ENCODE measurements at places on chromosomes 11 and 22. TPM values are rescaled to one million over a fixed set of nuclear protein-coding genes. Genes with fewer than 3 reads are reported as not detected.

SLC1A2 gene
- not detected for total RNA-seq

ELMOD1 gene
- not detected for total RNA-seq

C11orf42 gene
- total RNA-seq = not detected

OR51G2 gene
- total RNA-seq = not detected

FRMD8 gene
- total RNA-seq = 51.5 TPM

MPZL2 gene
- 8.2 TPM for total RNA-seq

RFPL3 gene
- not detected for total RNA-seq

MS4A7 gene
- total RNA-seq = 0.99 TPM

DNA sequence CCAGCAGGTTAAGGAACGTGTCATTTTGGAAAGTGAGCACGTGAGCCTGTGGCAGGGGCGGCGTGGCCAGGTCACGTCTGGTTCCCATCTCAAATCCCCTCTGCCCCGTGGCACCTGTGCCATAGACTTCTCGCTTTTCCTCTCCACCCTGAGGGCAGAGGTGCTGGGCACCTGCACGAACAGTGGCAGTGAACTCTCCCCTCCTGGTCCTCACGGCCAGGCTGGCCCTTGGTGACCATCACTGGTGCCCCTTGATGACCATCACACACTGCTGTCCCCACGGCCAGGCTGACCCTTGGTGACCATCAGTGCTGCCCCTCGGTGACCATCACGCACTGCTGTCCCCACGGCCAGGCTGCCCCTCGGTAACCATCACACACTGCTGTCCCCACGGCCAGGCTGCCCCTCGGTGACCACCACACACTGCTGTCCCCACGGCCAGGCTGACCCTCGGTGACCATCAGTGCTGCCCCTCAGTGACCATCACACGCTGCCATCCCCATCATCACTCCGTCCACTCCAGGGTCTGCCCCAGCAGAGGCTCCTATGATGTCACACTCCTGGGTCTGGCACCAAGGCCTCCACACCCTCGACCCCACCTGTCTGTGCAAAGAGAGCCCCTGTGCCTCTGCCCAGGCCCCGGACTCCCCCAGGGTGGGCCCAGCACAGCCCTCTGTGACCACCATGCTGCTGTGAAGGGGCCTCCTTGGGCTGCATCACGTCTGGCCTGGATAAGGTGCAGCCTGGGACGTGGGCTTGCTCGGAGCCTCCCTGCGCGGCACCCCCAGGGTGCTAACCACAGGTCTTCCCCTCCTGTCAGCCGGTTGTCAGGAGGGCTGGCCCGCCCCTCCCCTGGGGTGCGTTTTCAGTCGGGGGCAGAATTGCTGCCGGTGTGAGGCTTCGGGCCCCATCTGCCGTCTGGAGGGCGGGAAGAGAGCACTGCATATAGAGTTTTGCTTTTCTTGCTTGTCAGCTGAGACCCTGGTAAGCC, 738.6 kb downstream of the BRD1 start:
- no peak overlapping the region for H3K27ac ChIP-seq
- DNase-seq = peak; percentile 11
- H3K36me3 ChIP-seq = no peaks in the 10 kb centered on the region
- H3K4me1 ChIP-seq = no peaks in the 10 kb centered on the region

- no peak overlapping the region for H3K27ac ChIP-seq
- no peak overlapping the region for H3K4me3 ChIP-seq
- DNase-seq = no peak
- no peaks in the 10 kb centered on the region for H3K27me3 ChIP-seq
Measured at GRCh38 chr22:46122980-46123693, 27.2 kb upstream of the PPARA start.

DNA sequence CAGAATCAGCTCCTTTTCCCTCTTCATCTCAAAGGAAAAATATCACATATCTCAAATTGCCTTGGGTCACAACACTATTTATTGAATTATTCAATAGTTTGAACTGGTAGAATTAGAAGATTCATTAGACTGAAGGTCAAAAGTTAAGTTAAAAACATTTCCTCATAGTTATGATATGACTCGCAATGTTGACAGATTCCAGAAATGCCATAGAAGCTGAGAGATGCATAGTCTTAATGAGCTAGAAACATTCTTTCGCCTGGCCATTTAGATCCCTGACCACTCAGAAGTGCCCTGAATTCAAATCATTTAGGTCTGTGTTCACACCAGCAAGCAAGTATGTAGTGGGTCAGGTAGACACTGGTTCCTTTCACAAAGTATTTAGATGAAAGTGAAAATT, 44.4 kb downstream of the FAT3 start:
- DNase-seq = no peak
- H3K4me3 ChIP-seq = no peak overlapping the region
- H3K4me1 ChIP-seq = no peaks in the 10 kb centered on the region
- H3K27me3 ChIP-seq = no peaks in the 10 kb centered on the region
- no peak overlapping the region for H3K27ac ChIP-seq
- no peaks in the 10 kb centered on the region for H3K36me3 ChIP-seq

- no peaks in the 10 kb centered on the region for H3K27me3 ChIP-seq
- peaks cover 1% of the 10 kb centered on the region for H3K4me1 ChIP-seq
- DNase-seq = no peak
- H3K36me3 ChIP-seq = peaks cover 5% of the 10 kb centered on the region
Measured at GRCh38 chr22:41531715-41532477, 12.4 kb downstream of the POLR3H start.

- H3K4me1 ChIP-seq = no peaks in the 10 kb centered on the region
- no peak overlapping the region for H3K27ac ChIP-seq
- no peaks in the 10 kb centered on the region for H3K27me3 ChIP-seq
- no peaks in the 10 kb centered on the region for H3K36me3 ChIP-seq
- DNase-seq = no peak
Measured at GRCh38 chr11:91396236-91397133, 828.1 kb upstream of the FAT3 start.

DNA sequence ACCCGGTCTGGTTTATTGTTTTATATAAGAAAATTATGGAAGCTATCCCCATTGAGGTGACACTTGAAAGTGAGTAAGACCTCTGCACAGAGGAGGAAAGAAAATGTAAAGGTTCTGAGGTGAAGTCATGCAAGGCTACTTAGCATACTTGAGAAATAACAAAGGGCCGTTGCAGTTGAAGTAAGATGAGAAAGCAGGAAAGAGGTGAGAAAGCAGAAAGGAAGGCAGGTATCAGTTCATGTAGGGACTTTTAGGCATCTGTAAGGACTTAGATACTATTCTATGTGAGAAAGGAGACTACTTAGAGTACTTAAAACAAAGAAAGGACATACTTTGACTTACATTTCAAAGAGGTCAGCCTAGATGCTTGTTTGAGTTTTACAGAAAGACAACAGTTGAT, 84.7 kb downstream of the CASP12 start:
- H3K27ac ChIP-seq = no peak overlapping the region
- no peaks in the 10 kb centered on the region for H3K36me3 ChIP-seq
- no peak for DNase-seq
- H3K4me3 ChIP-seq = no peak overlapping the region
- no peaks in the 10 kb centered on the region for H3K27me3 ChIP-seq
- H3K4me1 ChIP-seq = no peaks in the 10 kb centered on the region

DNA sequence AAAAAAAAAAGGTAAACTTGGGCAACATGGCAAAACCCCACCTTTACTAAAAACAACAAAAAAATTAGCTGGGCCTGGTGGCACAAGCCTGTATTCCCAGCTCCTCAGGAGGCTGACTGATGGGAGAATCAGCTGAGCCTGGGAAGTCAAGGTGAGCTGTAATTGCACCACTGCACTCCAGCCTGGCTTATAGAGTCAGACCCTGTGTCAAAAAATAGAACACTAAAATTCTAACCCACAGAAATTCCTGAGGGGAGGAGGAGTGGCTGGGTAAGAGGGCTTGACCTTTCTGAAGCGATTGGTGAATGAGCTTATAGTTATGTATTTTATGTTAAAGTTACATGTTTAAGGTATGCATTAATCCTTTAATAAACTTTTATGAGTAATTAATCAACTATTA, 53.3 kb downstream of the FAT3 start:
- no peaks in the 10 kb centered on the region for H3K27me3 ChIP-seq
- DNase-seq = no peak
- no peak overlapping the region for H3K4me3 ChIP-seq
- no peaks in the 10 kb centered on the region for H3K36me3 ChIP-seq

GRCh38 chr22:45785458-45785857, 113.8 kb downstream of the ATXN10 start:
- no peaks in the 10 kb centered on the region for H3K4me1 ChIP-seq
- H3K4me3 ChIP-seq = no peak overlapping the region
- peaks cover 5% of the 10 kb centered on the region for H3K36me3 ChIP-seq
- H3K27ac ChIP-seq = no peak overlapping the region

DNA sequence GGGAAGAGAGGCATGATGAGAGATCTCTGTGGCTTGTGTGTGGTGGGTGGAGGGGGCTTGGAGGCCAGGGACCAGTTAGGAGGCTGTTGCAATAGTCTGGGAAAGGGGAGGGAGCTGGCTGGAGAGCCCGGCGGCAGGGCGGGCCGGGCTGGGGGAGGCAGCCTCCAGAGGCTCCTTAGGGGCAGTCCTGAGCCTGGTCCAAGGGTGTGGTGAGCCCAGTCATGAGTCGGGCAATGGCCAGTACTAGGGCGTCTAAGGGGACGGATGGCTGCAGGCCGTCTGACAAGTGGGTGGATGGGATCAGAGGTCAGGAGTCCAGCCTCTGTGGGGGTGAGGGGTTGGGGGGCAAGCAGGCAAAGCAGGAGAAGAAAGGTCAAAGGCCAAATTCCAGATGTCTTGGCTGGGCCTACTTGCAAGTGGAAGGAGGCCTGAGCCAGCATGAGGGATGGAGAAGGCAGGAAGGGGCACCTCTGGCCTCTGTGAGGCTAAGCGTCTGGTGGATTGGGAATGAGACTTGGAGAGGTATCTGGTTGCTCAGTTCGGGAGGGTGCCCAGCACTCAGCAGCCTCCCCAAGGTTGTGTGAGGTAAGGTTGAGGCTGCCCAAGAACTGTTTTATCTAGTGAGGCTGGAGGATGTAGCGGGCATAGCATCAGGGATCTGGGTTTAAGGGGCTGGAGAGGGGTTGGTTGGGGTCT, 6.0 kb upstream of the CD248 start:
- no peak for DNase-seq
- peak overlapping the region; percentile 95 for H3K27ac ChIP-seq
- H3K4me1 ChIP-seq = peaks cover 58% of the 10 kb centered on the region

DNA sequence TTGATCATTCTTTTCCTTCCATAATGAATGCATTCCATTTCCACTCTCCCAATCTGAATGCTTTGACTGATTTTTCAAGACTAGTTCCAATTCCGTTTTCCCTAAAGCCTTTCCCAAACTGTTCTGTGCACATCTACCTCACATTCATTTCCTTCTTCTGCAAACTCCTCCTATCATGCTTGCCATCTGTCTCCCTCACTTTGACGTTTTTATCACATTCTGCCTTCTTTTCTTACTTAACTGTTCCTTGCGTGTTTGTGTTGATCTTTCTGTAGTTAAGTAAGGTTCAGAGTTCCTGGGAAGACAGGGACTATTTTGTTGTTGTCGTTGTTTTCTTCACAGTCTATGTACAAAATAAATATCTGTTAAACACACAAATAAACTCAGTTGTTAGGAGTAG, 179.0 kb downstream of the NXPE2 start:
- H3K4me3 ChIP-seq = no peak overlapping the region
- DNase-seq = no peak
- no peaks in the 10 kb centered on the region for H3K4me1 ChIP-seq
- H3K36me3 ChIP-seq = no peaks in the 10 kb centered on the region
- no peaks in the 10 kb centered on the region for H3K27me3 ChIP-seq

GRCh38 chr11:88507771-88508417, 170.4 kb upstream of the CTSC start:
- peaks cover 9% of the 10 kb centered on the region for H3K4me1 ChIP-seq
- peaks cover 65% of the 10 kb centered on the region for H3K27me3 ChIP-seq
- no peak overlapping the region for H3K27ac ChIP-seq
- peaks cover 1% of the 10 kb centered on the region for H3K36me3 ChIP-seq

DNA sequence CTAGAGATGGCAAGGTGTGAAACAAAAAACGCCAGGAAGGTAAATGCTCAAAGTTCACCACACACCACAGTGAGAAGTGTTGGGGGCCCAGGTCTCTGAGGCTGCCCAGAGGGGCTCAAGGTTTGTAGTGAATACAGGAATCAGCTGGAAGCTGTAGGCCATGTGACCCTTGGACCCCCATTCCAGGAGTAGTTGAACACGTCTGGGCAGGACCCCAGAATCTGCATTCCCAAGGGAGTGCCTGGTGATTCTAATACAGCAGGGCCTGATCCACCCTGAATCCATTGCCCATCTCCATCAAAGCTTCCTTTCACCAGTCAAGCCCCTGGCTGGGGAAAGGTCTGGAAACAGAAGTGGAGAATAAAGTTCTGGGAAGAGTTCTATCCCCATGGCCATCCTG, 70.8 kb upstream of the B3GAT1 start:
- no peak overlapping the region for H3K27ac ChIP-seq
- DNase-seq = no peak
- no peak overlapping the region for H3K4me3 ChIP-seq
- H3K27me3 ChIP-seq = peaks cover 11% of the 10 kb centered on the region

DNA sequence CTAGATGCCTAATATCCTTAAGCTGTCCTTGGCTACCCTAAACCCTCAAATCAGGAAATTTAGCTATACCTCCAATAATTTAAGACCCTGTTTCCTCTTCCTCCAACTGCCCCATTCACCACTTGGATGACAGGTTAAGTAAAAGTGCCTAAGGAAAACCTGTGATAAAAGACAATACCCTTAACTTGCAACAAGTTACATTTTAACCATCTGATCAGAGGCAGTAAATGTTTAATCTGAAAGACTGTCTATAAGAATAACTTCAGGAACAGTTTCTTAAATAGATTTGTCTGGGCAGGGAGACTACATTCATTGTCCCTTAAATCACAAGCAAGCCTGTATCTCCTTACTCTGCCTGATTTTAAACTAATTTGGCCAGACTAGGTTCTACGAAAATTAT, 129.1 kb downstream of the APOL5 start:
- no peaks in the 10 kb centered on the region for H3K4me1 ChIP-seq
- H3K36me3 ChIP-seq = no peaks in the 10 kb centered on the region

- no peaks in the 10 kb centered on the region for H3K36me3 ChIP-seq
- peaks cover 7% of the 10 kb centered on the region for H3K27me3 ChIP-seq
- DNase-seq = no peak
- no peak overlapping the region for H3K27ac ChIP-seq
Measured at GRCh38 chr11:3227568-3228444, 4.4 kb downstream of the MRGPRE start.

- H3K27me3 ChIP-seq = no peaks in the 10 kb centered on the region
- H3K27ac ChIP-seq = no peak overlapping the region
- H3K4me1 ChIP-seq = no peaks in the 10 kb centered on the region
- H3K36me3 ChIP-seq = peaks cover 6% of the 10 kb centered on the region
- no peak overlapping the region for H3K4me3 ChIP-seq
Measured at GRCh38 chr11:123590296-123590912, 64.0 kb downstream of the SCN3B start.

GRCh38 chr22:39960791-39961746, 872 bp downstream of the TMA7B start:
- peaks cover 70% of the 10 kb centered on the region for H3K4me1 ChIP-seq
- no peaks in the 10 kb centered on the region for H3K27me3 ChIP-seq
- peaks cover 70% of the 10 kb centered on the region for H3K36me3 ChIP-seq
- H3K4me3 ChIP-seq = peak overlapping the region; percentile 80

DNA sequence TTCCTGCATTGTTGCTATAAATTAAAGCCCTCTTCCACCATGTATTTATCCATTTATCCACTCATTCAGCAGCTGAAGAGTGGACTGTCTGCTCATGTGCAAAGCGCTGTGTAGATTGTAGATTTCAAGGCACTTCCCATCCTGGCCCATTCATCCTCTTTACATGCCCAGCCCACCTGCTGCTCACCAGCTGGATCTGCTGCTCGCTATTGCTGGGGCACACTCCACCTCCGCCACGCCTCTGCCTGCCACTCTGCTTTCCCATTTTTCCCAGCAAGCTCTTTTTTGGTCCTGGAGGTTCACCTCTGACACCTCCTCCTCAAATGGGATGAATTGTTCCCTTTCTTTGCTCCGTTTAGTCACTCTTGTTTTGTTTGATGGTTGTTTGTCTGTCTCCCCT, 48.3 kb downstream of the CEP164 start:
- no peak for DNase-seq
- no peaks in the 10 kb centered on the region for H3K4me1 ChIP-seq
- no peak overlapping the region for H3K27ac ChIP-seq
- no peak overlapping the region for H3K4me3 ChIP-seq
- no peaks in the 10 kb centered on the region for H3K27me3 ChIP-seq
- H3K36me3 ChIP-seq = peaks cover 16% of the 10 kb centered on the region
